Activated T-helper 1 cell treated with anti-CD3 and anti-CD28 coated beads, Interleukin-2, amount 50 U/mL, for 16 hours (primary cell): ENCODE measurements at places on chromosomes 2 and 18.

DNA sequence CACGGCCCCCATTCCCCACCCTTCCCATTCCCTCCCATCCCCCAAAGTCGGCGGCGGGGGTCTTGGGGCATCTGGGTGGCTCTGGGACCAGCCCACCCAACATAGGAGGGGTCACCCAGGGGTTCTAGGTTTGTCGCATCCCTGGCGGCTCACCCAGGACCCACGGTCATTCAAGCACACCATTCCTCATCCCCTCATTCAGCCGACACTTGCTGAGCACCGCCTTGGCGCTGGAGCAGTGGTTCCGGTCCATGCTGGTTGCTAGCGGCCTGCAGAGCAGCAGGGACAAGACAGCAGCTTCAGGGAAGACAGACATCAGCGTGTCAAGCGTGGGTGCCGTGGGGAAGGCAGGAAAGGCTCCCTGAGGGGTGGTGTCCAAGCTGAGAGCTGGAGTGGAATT is 50.5 kb upstream of the OTOS start:
- DNase-seq: no peak

DNA sequence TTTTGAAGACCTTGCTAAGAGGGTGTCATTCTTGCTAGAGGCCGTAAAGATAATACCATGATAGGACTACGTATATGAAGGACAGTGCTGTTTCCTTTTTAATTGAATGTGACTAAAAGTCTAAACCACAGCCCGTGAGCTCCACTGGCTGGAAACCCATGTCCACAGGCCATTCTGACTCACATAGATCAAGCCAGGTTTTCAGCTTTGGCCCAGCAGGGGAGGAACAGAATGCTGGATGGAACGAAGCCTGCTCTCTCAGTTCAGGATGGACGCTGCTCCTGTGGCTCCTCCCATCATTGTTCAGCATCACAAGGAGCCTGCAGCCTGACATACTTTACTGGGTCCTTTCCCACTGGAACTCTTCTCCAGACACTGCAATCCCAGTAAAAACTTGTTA is 47.6 kb downstream of the ALPK2 start:
- DNase-seq: no peak

DNA sequence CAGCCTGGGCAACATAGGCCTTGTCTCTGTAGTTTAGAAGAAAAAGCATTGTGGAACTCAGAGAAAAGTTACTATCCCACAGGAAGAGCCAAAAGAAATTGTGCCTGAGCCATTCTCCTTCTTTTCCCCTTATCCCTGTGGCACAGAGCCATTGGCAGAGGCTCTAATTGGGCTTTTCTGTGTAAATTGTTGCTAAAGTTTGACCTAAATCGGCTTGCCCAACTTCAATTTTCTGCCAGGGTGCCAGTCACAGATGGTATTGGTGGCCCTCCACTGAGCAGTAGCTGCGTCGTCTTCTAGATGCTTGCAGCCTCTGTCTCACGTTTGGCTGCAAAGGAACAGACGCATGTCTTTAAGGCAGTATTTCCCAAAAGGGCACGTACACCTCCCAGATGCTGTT is 30.3 kb downstream of the ZNF532 start:
- no peak for DNase-seq

GRCh38 chr18:49648326-49648725 is 86.5 kb downstream of the LIPG start:
- DNase-seq: no peak

DNA sequence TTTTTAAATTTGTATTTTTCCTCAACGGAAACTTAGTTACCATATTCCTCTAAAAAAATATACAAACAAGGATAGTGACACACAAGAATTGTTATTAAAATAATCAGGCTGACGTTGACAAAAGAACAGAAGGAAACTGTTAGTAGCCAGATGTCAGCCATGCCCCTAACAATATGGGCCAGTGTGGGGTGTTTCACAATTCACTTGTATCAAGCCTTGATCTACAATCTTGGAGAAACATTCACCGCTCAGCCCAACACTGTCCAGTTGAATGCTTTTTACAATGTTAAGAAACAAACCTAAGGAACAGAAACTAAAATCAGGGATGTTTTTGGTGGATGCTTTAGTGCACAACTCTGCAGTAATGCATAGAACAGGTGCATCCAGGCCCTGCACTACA is 44.6 kb downstream of the TMEFF2 start:
- DNase-seq: no peak

- no peak for DNase-seq
These were observed 89.0 kb downstream of the GREB1L start for GRCh38 chr18:21331065-21331464.

DNA sequence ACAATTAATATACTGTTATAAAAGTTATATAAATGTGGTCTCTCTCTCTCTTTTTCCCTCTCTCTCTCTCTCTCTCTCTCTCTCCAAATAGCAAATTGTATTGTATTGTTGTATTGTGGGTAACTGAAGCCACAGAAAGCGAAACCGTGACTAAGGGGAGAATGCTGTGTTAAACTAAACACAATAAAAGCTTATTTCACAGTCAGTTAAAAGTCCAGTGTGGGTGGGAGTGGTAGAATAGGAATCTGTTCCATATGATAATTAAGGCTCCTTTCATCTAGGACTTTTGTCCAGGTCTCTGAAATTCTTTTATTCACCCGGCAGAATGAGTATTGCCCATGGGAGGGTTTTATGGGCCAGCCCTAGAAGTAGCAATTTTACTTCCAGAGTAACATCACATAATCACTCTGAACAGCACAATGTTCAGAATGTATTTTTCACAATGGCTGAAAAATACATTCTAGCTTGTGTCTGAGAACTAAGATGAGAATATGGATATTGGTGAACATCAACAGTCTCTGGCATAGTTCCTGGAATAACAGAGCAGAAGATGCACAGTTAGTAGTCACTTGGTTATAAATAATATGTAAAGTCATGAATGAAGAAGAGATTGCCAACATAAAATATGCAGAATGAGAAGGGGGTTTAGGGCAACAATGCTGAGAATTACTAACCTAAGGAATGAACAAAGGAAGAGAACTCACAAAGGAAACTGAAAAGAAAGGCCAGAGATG is 399.1 kb downstream of the PLCL1 start:
- DNase-seq: no peak
